Vagina (tissue), 2 donors: ENCODE measurements at places on chromosomes 12 and 14.

- DNase-seq = no peak
Observed at GRCh38 chr12:92297405-92297804, 151.8 kb upstream of the BTG1 start.

- DNase-seq = no peak
Observed at GRCh38 chr12:100851637-100852036, 57.1 kb downstream of the ANO4 start.

- DNase-seq = no peak
Observed at GRCh38 chr14:75274050-75274898, 4.4 kb upstream of the FOS start.

DNA sequence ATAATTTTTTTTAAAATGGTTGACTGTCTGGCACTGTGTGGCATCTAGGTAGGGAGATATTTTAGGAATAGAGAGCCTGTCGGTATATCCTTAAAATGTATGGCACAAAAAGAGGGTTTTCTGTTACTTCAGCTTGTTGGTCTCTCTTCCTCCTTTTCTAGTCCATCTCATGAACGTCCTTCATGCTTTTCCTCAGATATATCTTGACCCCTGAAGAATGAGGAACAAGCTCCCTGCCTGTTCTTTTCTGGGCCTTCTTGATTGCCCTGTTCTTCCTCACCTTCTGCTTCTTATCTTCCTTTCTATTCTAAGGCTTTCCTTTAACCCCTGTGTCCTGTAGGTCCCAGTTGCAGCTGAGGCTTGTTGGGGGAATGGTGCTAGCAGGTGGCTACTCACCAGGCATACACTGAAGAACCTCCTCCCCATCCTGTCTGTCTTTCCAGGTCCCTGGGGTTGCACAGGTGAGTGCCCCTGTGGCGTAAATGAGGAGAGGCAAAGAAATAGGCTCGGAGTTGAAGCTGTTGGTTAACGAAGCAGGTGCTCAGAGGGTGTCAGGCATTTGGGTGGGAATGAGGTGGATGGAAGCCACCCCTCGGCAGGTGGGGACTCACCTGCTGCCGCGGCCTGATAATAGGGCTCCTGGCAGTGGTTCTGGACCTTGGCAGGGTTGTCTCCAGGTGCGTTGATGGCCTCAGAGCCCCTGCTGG lies 7.2 kb upstream of the C1R start:
- DNase-seq = no peak

GRCh38 chr12:5493018-5493417 lies 61.1 kb downstream of the NTF3 start:
- no peak for DNase-seq

DNA sequence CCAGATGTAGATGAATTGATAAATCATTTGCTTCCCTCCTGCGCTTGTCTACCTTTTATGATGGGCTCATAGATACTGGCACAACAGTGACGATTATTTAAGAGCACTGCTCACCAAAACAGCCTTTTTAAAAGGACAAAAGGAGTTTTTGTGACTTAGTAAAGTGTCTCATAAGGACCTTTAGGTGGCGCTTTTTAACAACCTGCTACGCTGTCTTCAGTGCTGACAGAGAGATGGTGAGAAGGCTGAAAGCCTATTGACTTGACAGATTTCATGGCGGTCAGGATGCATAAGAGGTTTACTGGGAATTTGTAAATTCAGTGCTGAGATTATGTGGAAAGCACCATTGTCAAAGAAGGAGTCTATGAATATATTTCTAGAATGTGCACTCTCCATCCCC lies 87.6 kb downstream of the SLC15A5 start:
- DNase-seq = no peak

DNA sequence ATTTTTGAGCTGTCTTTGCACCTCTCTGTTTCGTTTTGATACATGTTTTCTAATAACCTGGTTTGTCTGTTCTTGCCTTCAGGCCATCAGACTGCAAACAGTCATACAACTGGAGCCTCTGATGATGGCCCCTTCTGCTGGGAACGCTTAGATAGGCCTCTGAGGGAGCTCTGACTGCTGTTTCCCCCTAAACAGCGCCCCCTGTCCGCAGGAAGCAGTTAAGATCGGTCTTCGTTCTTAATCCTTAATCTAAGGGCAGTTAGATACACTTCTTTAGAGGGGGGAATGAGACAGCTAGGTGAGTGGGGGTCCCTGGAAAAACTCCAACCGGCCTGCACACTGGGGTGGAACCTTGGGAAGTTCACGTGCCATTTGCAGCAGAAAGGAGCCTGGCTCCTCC lies 1338.8 kb upstream of the SEL1L start:
- no peak for DNase-seq

DNA sequence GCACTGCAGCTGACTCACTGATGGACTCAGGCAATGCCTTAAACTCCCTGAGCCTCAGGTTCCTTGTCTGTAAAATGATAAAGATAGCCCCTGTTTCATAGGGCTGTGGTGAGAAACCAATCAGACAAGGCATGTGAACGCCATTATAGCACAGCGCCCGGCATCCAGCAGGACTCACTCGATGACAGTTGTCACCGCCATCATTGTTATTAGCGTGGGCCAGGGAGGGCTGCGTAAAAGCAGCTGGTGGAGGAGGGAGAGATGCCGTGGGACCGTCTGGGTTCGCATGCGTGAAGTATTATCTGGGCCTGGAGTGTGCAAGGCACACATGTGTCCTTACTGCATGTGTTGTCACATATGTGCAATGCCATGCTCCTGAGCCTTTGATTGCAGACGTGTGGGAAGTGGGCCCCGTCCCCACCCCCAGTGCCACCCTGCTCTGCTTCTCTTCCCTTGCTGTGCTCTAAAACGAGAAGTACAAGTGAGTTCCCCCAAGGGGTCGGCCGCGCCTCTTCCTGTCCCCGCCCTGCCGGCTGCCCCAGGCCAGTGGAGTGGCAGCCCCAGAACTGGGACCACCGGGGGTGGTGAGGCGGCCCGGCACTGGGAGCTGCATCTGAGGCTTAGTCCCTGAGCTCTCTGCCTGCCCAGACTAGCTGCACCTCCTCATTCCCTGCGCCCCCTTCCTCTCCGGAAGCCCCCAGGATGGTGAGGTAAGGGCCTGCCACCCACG lies at the start of gene PTPN6:
TSS of gene PTPN6 (plus strand) at position 546 of the 730 bp plus-strand sequence. CDS start at position 703, 157 bp downstream.
- no peak for DNase-seq

- no peak for DNase-seq
Observed at GRCh38 chr14:33948145-33948868, 2.6 kb downstream of the EGLN3 start.

GRCh38 chr12:4448943-4449850 lies 3.6 kb upstream of the FGF6 start:
- peak; percentile 74 for DNase-seq

- no peak for DNase-seq
Observed at GRCh38 chr12:14396071-14396470, 30.6 kb downstream of the ATF7IP start.

GRCh38 chr12:113900716-113901115 lies 65.4 kb downstream of the RBM19 start:
- DNase-seq = no peak

DNA sequence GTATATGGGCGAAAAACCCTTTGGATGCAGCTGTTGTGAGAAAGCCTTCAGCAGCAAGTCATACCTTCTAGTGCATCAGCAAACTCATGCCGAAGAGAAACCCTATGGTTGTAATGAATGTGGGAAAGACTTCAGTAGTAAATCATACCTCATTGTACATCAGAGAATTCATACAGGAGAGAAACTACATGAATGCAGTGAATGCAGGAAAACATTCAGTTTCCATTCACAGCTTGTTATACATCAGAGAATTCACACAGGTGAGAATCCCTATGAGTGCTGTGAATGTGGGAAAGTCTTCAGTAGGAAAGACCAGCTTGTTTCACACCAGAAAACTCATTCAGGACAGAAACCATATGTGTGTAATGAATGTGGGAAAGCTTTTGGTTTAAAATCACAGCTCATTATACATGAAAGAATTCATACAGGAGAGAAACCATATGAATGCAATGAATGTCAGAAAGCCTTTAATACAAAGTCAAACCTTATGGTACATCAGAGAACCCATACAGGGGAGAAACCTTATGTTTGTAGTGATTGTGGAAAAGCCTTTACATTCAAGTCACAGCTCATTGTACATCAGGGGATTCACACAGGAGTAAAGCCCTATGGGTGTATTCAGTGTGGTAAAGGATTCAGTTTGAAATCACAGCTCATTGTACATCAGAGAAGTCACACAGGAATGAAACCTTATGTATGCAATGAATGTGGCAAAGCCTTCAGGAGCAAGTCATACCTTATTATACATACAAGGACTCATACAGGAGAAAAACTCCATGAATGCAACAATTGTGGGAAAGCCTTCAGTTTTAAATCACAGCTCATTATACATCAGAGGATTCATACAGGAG lies 21.4 kb downstream of the ZNF268 start:
- DNase-seq = no peak

DNA sequence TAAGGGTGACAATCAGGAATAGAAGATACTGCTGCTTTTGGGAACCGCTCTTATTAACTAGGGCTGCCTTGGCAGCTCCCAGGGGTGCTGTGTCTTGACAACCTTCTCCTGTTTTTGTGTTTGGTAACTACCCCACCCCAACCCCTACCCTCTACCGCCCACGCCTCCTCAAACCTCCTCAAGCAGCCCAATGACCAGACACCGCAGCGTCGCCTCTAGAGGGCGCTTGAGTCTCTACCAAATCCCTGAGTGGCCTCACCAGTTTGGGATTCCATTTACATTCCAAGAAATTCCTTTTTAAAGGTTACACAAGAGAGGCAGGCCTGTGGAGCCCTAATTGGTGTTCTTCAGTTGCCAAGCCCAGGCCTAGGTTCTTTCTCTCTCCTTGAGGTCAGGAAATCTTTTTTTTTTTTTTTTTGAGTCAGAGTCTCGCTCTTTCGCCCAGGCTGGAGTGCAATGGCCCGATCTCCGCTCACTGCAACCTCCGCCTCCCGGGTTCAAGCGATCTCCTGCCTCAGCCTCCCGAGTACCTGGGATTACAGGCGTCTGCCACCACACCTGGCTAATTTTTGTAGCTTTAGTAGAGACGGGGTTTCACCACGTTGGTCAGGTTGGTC lies 72.4 kb upstream of the USP44 start:
- no peak for DNase-seq

GRCh38 chr12:49954863-49955830 lies 4.6 kb downstream of the AQP2 start:
- no peak for DNase-seq

DNA sequence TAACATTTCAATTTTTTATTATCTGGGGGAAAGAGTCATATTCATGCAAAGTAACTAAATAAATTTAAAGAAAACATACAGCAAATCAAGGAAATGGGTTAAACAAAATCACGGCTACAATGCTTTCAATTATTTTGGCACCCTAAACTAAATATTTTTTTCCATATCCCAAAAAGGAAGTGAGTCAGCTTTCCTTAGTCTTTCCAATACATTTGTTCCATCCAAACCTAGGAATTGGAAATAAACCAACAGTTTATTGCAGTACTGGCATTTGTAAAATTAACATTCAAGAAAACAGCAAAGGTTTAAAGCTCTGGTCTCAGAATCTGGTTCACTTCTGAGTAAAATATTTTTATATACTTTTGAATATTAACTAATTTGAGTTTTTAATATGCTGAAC lies 89.2 kb downstream of the BCL2L14 start:
- DNase-seq = no peak

GRCh38 chr12:75798136-75798926 lies 233.2 kb downstream of the PHLDA1 start:
- no peak for DNase-seq

DNA sequence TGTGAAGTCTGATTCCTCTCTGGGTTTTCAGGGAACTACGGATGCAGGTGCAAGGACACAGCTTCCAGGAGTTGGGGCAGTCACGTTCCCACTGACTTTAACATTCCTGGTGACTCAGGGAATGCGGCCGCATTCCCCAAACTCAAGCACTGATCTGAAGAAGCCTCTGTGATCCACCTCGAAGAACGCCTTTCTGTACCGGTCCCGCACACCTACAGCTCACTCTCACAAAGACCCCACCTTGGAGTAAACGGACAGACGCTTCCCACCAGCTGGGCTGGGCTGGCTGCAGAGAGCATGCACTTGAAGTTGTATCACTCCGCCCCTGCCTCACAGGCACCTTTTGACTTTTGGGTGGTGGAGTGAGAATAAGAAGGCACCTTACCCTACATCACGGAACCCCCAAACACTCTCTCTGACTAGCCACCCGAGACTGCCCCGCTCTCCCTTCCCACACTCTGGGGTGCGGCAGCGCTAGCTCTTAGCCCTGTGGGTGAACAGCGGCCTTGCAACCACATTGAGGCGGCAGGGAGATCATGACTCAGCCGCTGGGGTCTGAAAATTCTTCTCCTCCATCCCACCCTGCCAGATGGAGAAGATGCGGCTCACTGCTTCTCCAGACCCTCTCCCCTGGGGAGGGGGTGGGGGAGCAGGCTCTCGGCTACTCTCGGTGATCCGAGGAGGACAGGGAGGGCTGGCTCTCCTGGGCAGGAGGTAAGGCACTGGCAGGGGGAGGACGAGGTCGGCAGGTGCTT lies 23.7 kb upstream of the HDAC7 start:
- DNase-seq = no peak

DNA sequence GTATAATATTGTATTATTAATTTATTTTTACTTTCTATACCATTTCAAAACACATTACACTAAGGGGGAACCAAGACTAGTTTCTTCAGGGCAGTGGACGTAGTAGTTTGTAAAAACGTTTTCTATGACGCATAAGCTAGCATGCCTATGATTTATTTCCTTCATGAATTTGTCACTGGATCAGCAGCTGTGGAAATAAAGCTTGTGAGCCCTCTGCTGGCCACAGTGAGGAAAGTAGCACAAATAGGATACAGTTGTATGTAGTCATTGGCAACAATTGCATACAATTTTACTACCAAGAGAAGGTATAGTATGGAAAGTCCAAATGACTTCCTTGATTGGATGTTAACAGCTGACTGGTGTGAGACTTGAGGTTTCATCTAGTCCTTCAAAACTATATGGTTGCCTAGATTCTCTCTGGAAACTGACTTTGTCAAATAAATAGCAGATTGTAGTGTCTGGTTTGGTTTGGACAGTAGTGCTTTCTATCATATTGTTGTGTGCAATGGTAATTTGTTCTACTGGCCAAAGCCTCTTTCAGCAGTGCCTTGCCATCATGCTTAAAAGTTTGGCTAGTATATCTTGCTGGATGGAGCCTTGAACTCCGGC lies 24.3 kb upstream of the PLEKHD1 start:
- no peak for DNase-seq

- DNase-seq = no peak
Observed at GRCh38 chr12:115598871-115599811, 678.4 kb downstream of the MED13L start.

- no peak for DNase-seq
Observed at GRCh38 chr14:104597576-104597975, 7.0 kb downstream of the TMEM179 start.

GRCh38 chr12:5154091-5154490 lies 110.4 kb downstream of the KCNA5 start:
- DNase-seq = no peak

DNA sequence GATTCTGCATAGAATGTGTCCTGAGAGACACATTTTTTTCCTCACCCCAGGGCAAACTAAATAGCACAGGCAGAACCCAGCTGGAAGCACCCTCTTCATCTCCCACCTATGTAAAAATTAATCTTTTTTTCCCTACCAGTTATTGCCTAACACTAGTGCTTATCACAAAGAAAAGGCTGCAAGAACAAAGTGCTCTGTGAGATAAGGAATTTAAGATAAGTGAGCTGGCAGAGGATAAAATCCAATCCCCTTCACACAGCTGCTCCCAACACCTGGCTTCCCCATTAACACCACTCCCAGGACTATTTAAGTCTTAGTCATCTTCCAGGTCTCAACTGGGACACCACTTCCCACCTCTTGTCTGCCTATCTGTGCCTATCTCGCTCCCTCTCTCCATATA lies 75.2 kb downstream of the TTC9 start:
- DNase-seq = no peak

GRCh38 chr14:62125793-62126192 lies 363.6 kb downstream of the SNAPC1 start:
- no peak for DNase-seq

- DNase-seq = no peak
Observed at GRCh38 chr12:32265456-32265855, 133.9 kb upstream of the FGD4 start.
